Activated T-cell treated with anti-CD3 and anti-CD28 coated beads, Interleukin-2, amount 50 U/mL, for 72 hours (primary cell): ENCODE measurements at places on chromosomes 5 and 9. TPM values are rescaled to one million over a fixed set of nuclear protein-coding genes. Genes with fewer than 3 reads are reported as not detected.

GRCh38 chr5:171261361-171261760 is 47.7 kb upstream of the TLX3 start:
- DNase-seq, result no peak
- no peak overlapping the region for H3K4me3 ChIP-seq

- no peak for DNase-seq
- H3K4me1 ChIP-seq, result peaks cover 59% of the 10 kb centered on the region
- peak overlapping the region; percentile 98 for H3K27ac ChIP-seq
- H3K27me3 ChIP-seq, result no peaks in the 10 kb centered on the region
- H3K36me3 ChIP-seq, result peaks cover 5% of the 10 kb centered on the region
- peak overlapping the region; percentile 95 for H3K4me3 ChIP-seq
These were observed 711 bp downstream of the PGGT1B start for GRCh38 chr5:115262011-115262320.

GRCh38 chr9:118162716-118163115 is 458.5 kb downstream of the TLR4 start:
- H3K36me3 ChIP-seq, result no peaks in the 10 kb centered on the region
- no peak overlapping the region for H3K27ac ChIP-seq
- H3K27me3 ChIP-seq, result no peaks in the 10 kb centered on the region

DNA sequence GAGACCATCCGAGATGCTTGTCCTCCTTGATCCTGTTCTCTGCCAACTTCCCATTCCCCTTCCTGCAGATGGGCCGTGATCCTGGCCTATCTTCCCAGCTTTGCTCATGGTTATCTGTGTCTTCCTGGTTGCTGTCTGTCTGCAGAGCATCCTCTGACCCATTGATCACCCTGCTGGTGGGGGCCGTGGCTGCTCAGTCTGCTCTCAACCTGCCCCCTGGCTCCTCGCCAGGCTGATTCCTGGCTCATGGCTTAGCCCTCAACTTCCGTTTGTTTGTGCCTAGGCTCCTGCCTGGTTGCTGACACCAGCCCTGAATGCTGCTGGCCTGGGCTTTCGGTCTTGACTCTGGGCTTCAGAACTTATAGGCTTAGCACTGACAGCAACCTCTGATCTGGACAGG is 67.1 kb upstream of the SMIM15 start:
- no peak for DNase-seq
- peaks cover 8% of the 10 kb centered on the region for H3K4me1 ChIP-seq
- H3K4me3 ChIP-seq, result no peak overlapping the region
- H3K27me3 ChIP-seq, result no peaks in the 10 kb centered on the region
- H3K36me3 ChIP-seq, result peaks cover 4% of the 10 kb centered on the region

DNA sequence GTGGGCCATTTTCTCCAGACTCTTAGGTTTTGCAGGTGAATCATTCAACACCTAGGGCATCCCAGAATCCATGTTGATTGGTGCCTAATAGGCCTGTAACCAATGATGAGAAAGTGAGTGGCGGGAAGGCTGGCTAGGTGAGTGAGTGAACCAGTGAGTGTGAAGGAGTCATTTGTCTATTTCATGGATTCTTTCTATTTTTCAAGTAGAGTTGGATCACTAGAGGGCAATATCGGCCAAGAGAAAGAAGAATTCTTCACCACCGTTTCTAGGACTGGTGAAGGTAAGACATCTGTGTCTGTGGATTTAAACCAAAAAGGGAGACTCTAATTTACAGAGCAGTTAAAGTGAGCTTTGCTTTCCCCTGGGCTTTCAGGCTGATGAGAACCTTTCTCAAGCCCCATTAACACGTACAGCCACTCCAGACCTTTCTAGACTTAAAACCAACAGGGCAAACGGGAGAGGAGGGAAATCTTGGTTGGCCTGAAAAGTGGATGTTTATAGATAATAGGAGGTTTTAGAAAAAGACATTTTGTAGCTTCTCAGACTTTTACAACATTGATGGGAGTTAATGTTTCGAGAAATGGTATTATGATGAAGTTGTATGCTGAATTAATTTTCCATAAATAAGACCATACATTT is 114.3 kb upstream of the IL12B start:
- no peak for DNase-seq
- H3K36me3 ChIP-seq, result no peaks in the 10 kb centered on the region
- H3K4me3 ChIP-seq, result no peak overlapping the region
- H3K4me1 ChIP-seq, result no peaks in the 10 kb centered on the region
- H3K27ac ChIP-seq, result no peak overlapping the region

GRCh38 chr9:34240006-34240405 is 61.2 kb downstream of the UBAP1 start:
- DNase-seq, result no peak
- H3K4me1 ChIP-seq, result peaks cover 8% of the 10 kb centered on the region
- no peaks in the 10 kb centered on the region for H3K27me3 ChIP-seq
- peaks cover 8% of the 10 kb centered on the region for H3K36me3 ChIP-seq
- peak overlapping the region; percentile 60 for H3K27ac ChIP-seq

DNA sequence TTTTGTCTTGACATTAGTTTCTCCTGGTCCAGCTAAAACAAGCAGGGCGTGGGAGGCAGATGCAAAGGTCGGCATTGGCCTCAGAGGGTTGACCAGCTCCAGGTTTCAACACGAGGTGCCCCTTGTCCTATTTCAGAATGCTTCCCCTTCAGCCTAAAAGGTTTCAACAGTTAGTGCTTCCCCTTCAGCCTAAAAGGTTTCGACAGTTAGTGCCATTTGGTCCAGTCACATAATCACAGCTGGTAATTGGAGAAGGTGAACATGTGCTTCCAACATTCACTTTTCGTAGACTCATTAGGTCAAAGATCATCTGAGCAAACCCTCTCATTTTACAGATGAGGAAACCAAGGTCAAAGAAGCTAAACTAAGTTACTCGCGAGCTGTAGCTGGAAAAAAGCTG is 270.3 kb upstream of the MAP3K1 start:
- peaks cover 7% of the 10 kb centered on the region for H3K4me1 ChIP-seq
- H3K27ac ChIP-seq, result no peak overlapping the region
- no peaks in the 10 kb centered on the region for H3K27me3 ChIP-seq
- DNase-seq, result no peak
- H3K4me3 ChIP-seq, result no peak overlapping the region

DNA sequence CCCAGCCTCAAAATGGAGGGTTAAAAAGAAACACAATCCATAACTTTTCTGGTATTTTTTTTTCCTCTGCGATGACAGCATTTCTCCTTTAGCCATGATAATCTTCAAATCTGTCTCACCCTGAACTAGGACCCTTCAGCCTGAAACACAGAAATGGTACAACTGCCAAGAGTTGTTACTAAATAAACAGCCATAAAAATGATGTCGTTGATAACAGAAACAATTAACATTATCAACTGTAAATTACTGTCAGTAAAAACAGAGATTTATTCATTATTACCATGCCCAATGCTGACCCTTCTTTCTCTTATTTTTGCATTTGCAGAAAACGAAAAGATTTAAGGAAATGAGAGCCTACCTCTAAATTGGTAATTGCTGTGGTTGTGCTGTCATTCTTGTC is 19.4 kb upstream of the MIER3 start:
- H3K27ac ChIP-seq, result no peak overlapping the region
- no peak overlapping the region for H3K4me3 ChIP-seq
- DNase-seq, result no peak
- no peaks in the 10 kb centered on the region for H3K4me1 ChIP-seq
- peaks cover 6% of the 10 kb centered on the region for H3K27me3 ChIP-seq

DNA sequence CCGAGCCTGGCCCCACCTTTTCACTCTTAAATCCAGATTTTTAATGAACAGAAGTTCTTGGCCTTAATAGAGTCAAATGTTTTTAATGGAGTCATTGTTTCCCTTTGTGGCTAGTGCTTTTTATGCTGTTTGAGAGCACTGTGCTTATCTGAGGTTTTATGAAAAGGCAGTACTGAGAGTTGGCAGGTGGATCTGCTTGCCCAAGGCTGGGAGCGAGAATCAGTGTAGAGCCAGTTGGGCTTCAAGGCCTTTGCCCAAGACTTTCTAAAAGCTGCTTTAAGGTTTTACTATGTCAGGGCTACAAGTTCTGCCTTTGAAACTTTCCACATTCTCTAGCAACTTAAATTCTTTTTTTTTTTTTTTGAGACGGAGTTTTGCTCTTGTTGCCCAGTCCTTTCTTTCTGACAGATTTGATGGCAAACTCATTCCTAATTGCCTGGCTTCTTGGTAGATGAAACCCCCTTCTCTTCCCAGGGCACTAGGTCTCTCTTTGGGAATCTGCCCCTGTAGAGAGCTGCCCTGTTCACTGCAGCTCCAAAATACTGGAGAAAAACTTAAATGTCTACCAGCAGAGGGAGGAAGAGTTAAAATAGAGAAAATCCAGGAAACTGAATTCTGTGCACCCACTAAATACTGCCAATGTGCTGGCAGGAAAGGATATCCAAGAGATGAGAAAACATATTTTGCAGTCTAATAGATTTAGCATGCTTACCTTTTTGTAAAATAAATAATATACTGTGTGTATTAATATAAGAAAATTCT is 36.9 kb upstream of the CDK20 start:
- no peaks in the 10 kb centered on the region for H3K36me3 ChIP-seq
- H3K27me3 ChIP-seq, result no peaks in the 10 kb centered on the region
- DNase-seq, result no peak
- H3K4me3 ChIP-seq, result no peak overlapping the region
- no peak overlapping the region for H3K27ac ChIP-seq
- peaks cover 13% of the 10 kb centered on the region for H3K4me1 ChIP-seq

GRCh38 chr9:110895147-110895905 is 142.9 kb downstream of the LPAR1 start:
- no peak overlapping the region for H3K27ac ChIP-seq
- DNase-seq, result no peak
- no peaks in the 10 kb centered on the region for H3K27me3 ChIP-seq
- no peak overlapping the region for H3K4me3 ChIP-seq

DNA sequence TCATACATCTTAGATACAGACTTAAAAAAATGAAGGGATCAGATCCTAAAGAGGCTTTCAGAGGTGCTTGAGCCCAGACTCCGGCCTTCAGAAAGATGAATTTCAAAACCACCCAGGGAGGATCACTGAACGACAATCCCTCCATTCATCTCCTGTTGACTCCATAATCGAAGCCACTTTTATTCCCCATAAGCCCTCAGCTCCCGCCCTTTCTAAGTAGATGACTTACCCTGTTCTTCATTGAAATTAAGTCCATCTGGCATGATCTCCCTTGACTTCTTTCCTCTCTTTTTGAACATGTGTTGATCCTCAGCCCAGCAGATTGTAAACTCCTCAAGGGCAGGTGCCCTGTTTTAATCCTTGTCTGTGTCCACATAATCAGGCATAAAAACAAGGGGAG is 50.8 kb upstream of the ASTN2 start:
- no peak overlapping the region for H3K27ac ChIP-seq
- no peaks in the 10 kb centered on the region for H3K4me1 ChIP-seq
- no peaks in the 10 kb centered on the region for H3K27me3 ChIP-seq
- no peak for DNase-seq

- no peak for DNase-seq
- no peaks in the 10 kb centered on the region for H3K27me3 ChIP-seq
- H3K4me3 ChIP-seq, result no peak overlapping the region
- H3K4me1 ChIP-seq, result peaks cover 24% of the 10 kb centered on the region
These were observed 366.4 kb upstream of the RIOK2 start for GRCh38 chr5:97549496-97549895.

DNA sequence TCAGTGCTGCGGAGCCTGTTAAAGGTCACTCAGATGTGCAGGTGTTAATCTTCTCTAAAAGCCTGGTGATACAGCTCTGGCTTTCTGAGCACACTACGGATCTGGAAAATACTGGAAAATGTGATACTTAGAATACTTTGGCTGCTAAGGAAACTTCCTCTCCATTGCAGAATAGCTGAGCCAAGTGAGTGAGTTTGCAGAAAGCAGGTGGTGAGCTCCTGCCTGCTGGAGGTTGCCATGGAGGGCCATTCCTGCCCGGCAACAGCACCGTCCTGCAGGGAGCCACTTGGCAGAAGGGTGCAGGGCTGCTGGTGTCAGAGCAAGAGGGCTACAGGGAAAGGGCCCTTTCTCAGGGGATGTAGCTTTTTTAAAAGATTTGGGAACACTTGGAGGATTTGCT is 40.7 kb downstream of the SECISBP2 start:
- H3K36me3 ChIP-seq, result peaks cover 10% of the 10 kb centered on the region
- H3K27ac ChIP-seq, result peak overlapping the region; percentile 54
- peaks cover 20% of the 10 kb centered on the region for H3K4me1 ChIP-seq
- no peak overlapping the region for H3K4me3 ChIP-seq
- no peak for DNase-seq

- H3K4me3 ChIP-seq, result peak within 1 kb of the TSS; percentile 91
- peak; percentile 96 for DNase-seq
- peak within 1 kb of the TSS; percentile 95 for H3K27ac ChIP-seq
- no peaks in the 10 kb centered on the region for H3K27me3 ChIP-seq
- H3K36me3 ChIP-seq, result peaks cover 18% of the 10 kb centered on the region
These were observed at the start of gene SRA1 for GRCh38 chr5:140557136-140557805. TSS of gene SRA1 (minus strand) at chr5:140557473. CDS start at chr5:140557452, 21 bp downstream.

DNA sequence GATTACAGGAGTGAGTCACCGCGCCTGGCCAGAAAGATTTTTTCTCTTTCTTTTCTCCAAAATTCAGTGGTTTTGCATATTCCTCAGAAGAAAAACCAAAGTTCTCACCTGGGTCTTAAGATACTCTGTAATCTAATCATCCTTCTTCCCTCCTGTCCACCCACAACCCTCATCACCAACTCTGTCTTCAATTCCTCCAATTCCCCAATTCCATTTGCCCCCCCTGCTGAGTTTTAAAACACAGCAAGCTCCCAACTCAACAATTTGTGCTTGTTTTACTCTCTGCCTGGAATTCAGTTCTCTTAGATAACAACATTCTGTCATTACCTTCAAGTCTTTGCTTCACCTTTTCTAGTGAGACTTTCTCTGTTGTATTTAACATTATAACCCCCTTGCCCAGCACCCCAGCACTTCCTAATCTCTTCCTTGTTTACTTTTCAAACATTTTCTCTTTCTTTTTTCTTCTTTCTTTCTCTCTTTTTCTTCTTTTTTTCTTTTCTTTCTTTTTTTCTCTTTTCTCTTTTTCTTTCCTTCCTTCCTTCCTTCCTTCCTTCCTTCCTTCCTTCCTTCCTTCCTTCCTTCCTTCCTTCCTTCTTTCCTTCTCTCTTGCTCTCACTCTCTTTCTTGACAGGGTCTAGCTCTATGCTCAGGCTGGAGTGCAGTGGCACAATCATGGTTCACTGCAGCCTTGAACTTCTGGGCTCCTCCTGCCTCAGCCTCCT is 7.8 kb downstream of the TEX48 start:
- H3K27ac ChIP-seq, result no peak overlapping the region
- peaks cover 10% of the 10 kb centered on the region for H3K27me3 ChIP-seq
- H3K4me1 ChIP-seq, result peaks cover 38% of the 10 kb centered on the region
- peaks cover 6% of the 10 kb centered on the region for H3K36me3 ChIP-seq
- no peak overlapping the region for H3K4me3 ChIP-seq
- DNase-seq, result no peak

- no peak overlapping the region for H3K27ac ChIP-seq
- peaks cover 2% of the 10 kb centered on the region for H3K36me3 ChIP-seq
- H3K27me3 ChIP-seq, result peaks cover 26% of the 10 kb centered on the region
- DNase-seq, result no peak
These were observed 19.6 kb upstream of the RNF20 start for GRCh38 chr9:101514071-101514470.

Gene SPATA6L
- total RNA-seq, result 0.60 TPM

Gene OR1J2
- not detected for total RNA-seq

Gene CFAP90
- not detected for total RNA-seq

Gene EFCAB9
- not detected for total RNA-seq

Gene FGF1
- total RNA-seq, result not detected

Gene TMEM215
- total RNA-seq, result not detected
